ENCODE measurements at places on chromosomes 16 and 17. TPM values are rescaled to one million over a fixed set of nuclear protein-coding genes. Genes with fewer than 3 reads are reported as not detected.
A peak's percentile ranks its signal among the peaks of the same experiment; 100 is the strongest.

DNA sequence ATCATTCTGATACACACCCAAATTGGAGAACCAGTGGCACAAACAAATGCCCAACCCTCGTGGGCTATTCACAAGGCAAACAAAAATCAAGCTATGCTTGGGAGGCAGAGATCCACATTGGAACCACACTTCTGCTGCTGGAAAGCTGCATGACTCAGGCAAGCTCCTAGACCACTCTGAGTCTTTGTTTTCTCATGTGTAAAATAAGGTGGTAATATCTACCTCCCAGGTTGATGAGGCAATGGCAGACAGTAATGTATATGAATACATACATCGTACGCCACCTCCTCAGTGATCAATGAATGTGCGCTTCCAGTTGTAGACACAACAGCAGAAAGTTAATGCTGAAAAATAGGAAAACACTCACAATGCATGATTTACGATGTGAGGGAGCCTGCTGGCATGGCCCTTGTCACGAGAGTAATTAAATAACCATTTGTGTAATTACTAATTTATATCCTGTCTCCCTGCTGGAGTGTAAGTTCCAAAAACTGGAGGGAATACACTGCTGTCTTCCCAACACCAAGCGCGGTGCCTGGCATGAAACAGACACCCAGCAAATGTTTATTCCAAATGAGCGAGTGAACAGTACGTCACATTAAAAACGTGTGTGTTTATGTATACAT lies 69.9 kb upstream of the HSBP1 start:
- DNase-seq: no peak

GRCh38 chr17:35616536-35616935 lies 29.4 kb downstream of the AP2B1 start:
- DNase-seq: no peak

DNA sequence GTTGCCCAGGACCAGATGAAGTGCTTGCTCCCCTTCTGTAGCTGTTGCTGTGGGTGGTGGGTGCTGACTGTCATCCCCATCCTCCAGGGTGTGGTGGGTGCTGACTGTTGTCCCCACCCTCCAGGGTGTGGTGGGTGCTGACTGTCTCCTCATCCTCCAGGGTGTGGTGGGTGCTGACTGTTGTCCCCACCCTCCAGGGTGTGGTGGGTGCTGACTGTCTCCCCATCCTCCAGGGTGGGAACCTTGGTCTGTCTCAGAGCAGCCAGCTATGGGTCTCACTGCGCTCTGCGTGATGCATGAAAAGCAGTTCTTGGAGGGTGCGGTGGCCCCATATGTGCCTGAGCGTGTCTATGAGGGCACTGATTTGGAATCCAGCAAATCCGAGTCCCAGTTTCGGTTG lies 163.8 kb downstream of the RPTOR start:
- DNase-seq: no peak

- no peak for DNase-seq
Measured at GRCh38 chr17:44247876-44248736, 19.8 kb downstream of the SLC4A1 start.

DNA sequence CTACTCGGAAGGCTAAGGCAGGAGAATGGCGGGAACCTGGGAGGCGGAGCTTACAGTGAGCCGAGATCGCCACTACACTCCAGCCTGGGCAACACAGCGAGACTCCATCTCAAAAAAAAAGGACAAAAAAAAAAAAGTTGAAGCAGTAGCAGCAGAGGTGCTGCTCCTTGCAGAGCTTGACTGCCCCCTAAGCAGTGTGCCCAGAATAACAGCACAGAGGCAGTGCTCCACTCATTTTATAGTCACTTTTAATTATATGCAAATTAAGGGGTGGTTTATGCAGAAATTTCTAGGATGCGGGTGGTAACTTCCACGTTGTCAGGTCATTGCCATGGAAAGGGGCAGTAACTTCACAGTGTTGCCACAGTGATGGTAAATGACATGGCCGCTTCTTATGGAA lies 54.3 kb upstream of the NOL11 start:
- no peak for DNase-seq

GRCh38 chr17:81811705-81812570 lies 8.0 kb downstream of the GCGR start:
- no peak for DNase-seq

DNA sequence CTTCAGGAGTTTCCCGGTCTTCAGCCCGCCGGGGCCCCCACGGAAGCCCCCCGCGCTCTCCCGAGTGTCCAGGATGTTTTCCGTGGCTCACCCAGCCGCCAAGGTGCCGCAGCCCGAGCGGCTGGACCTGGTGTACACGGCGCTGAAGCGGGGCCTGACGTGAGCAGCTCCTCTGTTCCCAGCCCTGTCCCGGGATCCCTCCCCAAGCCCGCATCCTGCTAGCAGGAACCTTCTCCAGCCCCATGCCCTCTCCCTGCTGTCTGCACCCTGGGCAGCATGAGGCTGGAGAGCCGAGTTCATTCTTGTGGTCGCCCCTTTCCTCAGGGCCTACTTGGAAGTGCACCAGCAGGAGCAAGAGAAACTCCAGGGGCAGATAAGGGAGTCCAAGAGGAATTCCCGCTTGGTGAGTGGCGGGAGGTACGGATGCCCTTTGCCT lies 10.1 kb downstream of the RIPOR1 start:
- DNase-seq: no peak

GRCh38 chr16:77171745-77172635 lies 19.0 kb upstream of the MON1B start:
- DNase-seq: peak; percentile 81

DNA sequence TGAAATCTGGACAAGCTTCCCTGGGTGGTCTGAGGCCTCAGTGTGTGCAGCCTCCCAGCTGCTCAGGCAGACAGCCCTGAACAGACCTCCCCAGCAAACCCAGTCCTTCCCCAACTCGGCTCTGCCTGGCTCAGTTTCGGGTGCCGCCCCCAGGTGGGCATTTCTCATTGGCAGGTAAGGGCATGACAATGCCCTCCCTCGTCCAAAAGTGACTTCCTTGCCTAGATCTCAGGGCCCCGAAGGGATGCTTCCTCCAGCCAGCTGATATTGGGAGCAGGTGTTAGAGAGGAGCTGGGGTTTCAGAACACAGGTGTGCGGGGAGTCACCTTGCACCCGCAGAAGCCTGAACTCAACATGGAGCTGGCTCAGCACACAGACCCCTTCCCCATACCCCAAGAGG lies 3.8 kb upstream of the PPL start:
- DNase-seq: no peak

DNA sequence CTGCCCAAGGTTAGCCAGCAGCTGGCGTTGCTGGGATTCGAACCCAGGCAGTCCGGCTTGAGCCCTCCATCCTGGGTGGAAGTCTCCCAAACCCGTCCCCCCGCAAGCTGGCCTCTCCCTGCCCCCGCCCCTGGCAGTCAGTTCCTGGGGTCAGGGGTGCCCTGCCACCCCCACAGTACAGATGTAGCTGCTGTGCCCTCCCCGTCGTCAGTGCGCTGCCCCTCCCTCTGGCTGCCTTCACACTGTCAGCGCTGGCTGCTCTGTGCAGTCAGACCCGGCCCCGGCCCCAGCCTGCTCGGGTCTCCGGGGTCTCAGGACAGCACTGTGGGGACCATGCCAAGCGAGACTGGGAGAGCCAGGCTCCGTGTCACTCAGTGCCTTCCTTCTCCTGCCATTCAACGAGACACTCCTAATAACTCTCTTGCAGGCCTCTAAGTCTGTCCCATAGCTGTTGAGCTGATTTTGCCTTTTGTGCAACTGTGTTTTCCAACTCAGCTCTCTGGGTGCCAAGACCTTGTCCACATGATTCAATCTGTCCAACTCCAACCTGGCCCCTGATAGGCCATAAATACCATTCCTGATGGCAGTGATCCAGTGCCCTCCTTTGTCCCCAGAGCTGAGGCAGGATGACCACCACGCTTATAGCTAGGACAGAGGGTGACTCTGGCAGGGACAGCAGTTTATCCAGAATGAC lies 55.5 kb upstream of the IL34 start:
- DNase-seq: no peak

KRTAP1-5 gene
- total RNA-seq: not detected

Data from HT-29 (cell line).